ENCODE measurements at places on chromosomes 3 and 15.

DNA sequence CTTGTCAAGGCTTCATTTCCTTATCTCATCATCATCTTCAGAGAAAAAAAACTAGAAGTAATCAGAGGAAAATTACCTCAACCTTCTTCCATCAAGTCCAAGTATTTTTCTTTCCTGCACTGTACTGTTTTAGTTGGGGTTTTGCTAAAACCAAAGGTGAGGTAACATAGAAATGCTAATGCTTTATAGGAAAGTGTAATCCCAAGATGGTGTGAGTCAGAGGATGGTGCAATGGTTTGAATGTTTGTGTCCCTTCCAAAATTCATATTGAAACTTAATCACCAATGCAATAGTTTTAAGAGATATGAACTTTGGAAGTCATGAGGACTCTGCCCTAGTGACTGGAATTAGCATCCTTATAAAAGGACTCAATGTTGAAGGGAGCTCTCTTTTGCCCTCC, 79.5 kb downstream of the KBTBD8 start:
- DNase-seq, result no peak

DNA sequence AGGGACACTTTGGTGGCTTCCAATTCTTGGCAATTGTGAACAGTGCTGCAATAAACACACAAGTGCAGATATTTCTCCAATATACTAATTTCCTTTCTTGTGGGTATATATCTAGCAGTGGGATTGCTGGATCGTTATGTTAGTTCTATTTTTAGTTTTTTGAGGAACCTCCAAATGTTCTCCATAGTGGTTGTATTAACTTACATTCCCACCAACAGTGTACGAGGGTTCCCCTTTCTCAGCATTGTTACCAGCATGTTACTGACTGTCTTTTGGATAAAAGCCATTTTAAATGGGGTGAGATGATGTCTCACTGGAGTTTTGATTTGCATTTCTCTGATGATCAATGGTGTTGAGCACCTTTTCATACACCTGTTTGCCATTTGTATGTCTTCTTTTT, 92.8 kb downstream of the DAPK2 start:
- no peak for DNase-seq

DNA sequence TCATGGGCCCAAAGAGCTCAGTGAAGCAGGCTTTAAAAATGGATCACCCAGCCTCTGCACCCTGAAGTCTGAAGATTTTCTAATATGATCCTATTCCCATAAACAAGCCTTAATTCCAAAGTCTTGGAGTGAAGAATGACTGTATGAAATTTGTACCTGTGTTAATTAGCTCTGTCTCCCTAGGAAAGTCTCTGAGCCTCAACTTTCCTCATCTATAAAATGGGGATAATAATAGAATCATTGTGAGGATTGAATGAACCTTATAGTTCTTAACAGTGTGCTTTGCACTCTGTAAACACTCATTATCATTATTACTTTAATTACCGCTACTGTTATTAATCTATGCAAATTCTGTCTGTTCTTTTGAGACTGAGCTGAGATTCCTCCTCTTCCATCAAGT, 61.9 kb downstream of the CDAN1 start:
- DNase-seq, result no peak

GRCh38 chr3:147195887-147196286, 210.5 kb downstream of the ZIC4 start:
- no peak for DNase-seq

- DNase-seq, result no peak
These were observed 129.7 kb downstream of the NTRK3 start for GRCh38 chr15:88126695-88127431.

DNA sequence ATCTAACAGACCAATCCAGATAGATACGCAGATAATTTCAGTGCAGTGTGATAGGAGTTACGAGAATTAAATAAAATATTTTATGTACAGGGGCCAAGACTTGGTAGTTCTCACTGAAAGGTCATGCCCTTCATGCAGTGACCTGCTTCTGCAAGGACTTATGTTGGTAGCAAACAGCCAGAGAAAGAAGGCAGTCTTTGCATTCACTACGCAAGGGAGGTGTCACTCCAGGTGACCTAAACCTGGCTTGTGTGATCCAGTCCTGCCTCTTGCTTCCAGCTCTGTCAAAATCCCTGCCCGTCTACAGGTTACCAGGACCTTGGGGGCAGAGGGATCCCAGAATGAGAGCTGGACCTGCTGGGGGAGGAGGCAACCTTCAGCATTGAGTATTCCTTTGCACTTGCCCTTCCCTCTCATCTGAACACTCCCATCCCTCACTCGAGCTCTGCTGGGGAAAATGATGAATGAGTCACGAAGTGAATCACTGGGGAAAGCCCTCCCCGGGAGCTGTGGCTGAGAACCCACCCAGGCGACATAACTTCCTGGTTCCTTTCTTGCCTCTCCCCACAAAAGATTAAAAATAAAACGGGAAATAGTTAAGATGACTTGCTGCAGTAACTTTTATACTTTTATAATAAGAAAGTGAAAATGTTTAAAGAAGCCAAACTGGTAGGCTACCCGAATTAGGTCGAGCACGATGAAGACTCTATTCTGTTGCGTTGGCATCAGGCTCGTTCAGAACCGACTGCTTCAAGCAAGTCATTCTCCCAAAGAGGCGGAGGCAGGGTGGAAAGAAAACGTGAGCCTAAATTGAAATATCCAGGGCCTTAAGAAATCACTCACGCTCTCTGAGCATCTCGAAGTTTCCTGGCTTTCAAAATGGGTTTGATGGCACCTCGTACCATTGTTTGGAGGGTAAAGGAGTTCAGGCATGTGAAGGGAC, 216.1 kb downstream of the SLCO3A1 start:
- DNase-seq, result no peak

DNA sequence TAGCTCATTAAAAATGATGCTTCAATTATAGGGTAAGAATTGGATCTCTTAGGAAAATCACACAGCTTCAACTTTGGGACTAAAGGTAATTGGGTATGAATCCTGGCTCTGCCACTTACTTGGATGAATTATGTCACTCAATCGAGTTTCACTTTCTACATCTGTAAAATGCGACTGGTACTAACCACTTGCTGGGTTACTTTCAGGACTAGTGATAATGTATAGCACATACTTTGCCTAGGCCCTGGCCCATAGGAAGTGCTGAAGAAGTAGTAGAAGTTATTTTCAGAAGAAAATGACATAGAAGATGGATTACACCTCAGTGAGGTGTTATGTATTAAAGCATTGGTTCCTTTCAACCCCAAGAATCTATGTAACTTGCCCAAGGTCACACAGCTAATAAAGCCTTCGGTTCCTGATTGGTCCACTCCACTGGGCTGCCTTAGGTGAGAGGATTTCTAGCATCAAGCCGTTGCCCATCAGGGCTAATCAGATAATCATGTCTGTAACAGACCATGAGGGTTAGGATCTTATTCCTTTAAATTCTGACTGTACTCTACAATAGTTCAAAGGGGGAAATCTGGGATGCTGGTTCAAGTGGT, 29.4 kb upstream of the AP4E1 start:
- DNase-seq, result no peak

DNA sequence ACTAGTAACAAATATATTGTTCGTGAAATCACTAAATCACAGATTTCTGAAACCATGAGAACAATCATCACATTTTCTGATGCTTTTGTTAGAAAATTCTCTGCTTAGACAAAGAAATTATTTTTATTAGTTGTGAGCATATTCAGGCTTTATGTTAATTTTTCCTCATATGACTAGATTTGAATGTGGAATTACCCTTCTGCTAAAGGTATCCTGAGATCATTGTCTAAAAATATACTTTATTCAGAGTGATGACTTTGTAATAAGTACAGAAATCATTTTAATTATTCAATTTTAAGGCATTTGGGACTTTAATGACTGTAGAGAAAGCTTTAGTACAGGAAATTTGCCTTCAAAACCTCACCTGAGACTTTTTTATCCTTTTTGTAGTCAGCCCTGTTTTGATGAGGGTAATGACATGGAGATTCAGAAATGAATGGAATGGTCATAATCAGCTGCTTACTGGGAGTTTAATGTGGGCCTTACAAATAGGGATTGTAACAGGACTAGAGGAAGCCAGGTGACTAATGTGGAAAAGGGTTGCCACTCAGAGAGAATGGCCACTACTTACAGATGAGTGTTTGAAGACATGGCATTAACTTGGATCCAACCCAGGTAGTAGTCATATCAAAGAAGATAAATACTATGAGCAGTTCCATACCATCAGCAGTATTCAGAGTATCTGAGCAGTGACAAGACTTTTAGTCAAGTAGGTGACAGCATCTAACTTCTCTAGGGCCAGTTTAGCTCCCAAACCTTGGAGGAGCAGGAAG, 148.3 kb downstream of the MBNL1 start:
- no peak for DNase-seq

DNA sequence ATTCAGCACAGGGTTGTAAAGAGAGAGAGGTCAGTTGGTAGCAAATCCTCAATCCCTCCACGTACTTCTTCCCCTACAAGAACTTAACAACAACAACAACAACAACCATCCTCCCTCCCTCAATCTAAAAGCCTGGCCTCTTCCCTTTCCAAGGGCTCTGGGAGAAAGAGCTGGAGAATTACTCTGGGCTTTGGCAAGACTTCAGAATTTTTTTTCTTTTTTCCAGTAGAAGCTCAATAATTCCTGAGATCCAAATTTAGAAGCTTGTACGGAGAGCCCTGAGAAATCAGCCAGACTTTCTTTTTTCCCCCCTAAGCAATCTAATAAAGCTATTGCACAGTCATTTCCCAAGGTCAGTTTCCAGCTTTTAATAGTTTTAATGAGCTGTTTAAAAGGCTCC, 95.8 kb upstream of the CACNA2D3 start:
- no peak for DNase-seq

DNA sequence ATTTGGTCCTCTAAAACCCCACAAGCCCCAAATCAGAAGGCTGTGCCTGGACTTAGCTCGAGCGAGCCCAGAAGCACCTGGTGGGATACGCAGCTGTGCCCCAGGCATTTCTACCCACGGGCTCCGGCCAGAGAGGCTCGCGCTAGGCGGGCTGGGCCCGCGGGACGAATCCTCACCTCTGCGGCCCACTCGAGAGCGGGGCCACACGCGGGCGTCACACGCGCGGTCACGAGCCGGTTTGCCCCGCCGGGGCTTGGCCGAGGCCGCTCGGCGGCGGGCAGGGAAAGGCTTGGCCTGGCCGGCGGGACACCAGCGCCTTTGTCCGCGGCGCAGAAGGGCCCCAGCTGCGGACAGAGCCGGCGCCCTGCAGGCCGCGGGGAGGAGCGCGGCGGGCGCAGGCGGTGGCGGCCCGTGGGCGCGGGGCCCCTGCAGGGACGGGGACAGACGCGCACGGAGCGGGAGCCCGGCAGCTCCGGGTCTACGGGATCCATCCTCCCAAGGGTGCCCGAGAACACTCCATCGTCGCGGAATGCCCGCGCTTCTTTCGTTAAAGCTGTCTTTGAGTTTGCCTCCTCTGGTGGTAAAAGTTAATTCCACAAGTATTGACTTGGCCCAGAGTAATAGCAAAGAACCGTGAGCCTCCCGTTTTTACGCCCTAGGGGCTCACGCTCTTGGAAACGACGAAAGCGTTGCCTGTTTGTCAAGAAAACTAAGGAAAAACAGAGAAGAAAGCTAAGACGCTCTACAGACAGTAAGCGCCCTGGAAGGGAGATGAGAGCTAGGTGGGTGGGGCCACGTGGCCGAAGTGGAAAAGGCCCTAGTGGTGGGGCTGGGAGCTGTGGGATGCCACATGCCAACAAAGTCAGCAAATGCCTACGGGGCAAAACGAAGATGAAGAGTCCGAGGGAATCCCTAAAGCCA, 26.4 kb downstream of the TYRO3 start:
- DNase-seq, result no peak

- DNase-seq, result no peak
These were observed 23.3 kb downstream of the RASGRF1 start for GRCh38 chr15:79067072-79067833.

DNA sequence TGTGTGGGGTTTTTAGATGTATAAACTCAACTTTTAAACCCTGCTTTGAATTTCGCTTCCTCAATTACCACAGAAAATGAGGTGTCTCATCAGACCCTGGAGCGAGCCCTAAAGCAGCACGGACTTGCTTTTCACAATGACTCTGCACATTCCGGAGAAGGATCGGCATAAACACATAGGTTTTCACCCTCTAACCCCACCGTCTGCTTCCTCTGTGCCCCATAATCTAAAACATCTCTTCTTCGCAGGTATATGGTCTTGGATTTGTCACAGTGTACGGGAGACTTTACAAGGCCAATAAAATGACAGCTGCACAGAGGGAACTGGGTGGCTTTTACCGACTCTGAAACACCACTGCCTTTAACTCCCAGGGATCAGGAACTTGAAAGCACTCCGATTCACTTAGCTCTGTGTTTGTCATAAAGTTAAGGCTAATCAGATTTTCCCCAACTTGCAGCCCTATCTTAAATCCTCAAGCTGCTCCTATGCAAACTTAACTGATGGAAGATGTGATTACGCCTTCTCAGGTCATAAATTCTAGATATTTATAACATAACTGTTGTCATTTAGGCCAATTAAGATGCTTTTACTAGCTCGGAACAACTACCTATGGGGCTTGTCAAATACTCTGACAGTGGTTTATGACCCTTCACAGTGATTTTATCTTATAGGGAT, 133.4 kb upstream of the WNT5A start:
- DNase-seq, result no peak

DNA sequence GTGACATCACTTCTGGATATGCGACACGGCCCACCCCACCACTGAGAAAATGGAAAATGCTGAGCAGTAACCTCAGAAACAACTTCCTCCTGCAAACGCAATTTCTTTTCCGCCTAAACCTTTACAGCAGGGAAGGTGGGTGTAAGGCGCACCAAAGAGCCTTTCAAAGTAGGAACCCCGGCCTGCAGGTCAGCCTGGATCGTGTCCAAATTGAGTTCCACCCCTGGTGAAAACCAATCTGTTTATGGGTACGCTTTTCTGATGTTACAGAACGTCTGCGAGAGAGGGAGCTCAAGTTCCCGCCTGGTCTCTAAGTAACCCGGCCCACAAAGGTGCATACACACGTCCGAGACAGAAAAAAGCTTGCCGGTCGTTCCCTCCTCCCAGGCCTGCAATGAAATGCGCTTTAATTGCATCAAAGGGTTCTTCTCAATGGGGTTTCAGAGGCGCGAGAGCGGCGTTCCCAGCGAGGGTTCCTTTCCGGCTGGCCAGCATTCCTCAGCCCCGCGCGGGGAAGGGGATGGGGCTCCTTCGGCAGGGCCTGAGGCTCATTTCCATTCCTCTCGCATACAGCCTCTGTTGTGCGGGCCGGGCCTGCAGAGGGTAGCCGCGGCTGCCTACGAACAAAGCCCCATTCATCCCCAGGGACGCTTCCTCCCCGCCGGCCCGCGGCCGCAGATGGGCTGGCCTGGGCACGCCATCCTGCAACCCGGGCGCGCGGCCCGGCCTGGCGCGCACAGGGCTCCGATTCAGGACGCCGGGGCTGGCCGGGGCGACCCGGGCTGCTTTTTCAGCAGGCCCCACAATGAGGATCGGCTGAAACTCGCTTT, 138.1 kb downstream of the TMCO5A start:
- DNase-seq, result no peak

DNA sequence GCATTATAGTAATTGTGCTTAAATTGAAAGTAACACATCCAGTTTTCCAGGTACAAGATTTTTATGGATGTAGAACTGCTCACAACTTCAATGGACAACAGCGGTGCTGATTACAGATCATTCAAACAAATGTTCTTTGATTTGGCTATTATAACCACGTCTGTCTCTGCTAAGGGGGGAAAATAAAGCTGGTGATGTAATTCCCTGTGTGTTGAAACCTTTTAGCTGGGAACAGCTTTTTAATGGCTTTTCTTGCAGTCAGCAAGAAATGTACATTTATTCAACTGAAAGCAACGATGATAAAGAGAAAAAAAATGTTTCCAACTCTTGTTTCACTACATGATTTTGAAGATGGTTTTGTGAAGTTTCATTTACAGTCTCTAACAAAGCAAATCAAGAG, 431.9 kb upstream of the AGTR1 start:
- no peak for DNase-seq

GRCh38 chr3:58535531-58536500, 1.2 kb downstream of the ACOX2 start:
- no peak for DNase-seq

- DNase-seq, result no peak
These were observed 184.6 kb downstream of the XXYLT1 start for GRCh38 chr3:195086341-195086740.
